ENCODE measurements at places on chromosomes 1 and 21.

DNA sequence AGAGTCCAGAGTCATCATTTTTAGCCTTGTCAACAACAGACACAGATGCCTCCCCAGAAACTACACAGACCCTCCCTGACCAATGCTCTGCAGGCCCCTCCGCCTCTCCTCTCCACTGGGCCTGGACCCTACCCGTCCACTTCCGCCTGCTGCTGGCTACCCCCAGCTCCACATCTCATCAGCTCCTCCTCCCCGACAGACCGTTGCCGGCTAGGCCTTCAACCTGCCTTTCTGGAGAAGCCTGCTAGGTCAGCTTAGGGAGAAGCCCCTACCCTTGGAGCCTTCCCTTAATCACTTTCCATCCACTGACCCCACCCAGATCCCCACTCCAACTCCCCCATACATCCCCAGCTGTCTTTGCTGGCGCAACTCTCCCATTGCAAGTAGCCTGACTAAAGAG lies 1.4 kb downstream of the TRIM17 start:
- no peak for DNase-seq

GRCh38 chr1:231099311-231099710 lies 59.3 kb upstream of the FAM89A start:
- DNase-seq, result no peak

GRCh38 chr1:89855413-89856123 lies 34.7 kb downstream of the LRRC8D start:
- no peak for DNase-seq

- no peak for DNase-seq
Observed at GRCh38 chr21:24369746-24370145, 1237.5 kb downstream of the MRPL39 start.

DNA sequence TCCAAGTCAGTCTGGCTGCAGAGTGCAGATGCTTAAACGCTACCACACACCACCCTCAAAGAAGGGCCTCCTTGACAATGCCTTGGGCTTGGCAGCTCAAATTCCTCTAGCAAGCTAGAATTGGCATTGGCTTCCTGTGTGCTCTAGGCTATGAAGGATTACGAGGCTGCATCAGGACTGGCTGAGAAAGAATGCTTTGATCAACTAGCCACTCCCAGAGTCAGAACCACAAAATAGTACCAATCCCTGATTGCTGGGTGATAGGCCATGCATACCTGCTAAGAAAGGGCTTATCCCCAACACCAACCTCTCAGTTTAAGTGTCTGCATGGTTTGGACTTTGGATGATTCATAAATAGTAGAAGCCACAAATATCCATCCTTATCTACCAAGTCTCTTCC lies 504.9 kb downstream of the OMA1 start:
- no peak for DNase-seq

DNA sequence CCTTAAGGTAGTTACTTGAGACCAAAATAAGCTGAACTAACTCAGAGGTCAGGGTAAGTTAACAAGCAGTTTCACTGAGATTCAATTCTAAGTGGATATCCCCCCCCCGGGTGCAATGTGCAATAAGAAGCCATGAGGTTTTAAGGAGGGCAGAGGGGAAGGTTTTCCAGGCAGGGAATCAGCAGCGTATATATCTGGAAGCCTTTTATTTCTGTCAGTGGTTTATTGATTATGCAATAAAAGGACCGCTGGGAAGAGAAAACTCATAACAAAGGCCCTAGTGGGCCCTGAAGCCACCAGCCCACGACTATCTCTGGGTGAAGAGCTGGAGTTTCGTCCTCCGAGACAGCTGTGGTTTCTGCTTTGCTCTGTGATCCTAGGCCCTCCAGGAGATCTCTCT lies 53.1 kb upstream of the CTPS1 start:
- no peak for DNase-seq

- no peak for DNase-seq
Observed at GRCh38 chr1:214012418-214012817, 24.6 kb downstream of the PROX1 start.

DNA sequence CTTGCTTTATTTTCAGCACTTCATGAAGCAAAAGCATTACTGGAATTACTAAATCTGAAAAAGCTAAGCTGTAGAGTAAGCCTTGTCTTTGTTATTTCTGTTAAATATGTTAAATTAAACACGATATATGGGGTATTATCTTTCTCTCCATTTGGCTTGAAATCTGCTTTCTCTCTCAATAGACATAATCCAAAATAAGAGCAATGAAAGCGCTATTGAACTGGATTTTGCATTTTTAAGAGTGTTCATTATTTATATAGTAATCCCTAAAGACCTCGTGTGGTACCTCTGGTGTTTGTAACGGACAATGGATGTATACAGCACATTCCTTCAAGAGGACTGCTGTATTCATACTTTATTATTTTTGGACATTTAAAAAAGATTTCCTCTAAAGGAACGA lies 91.5 kb upstream of the KCNE2 start:
- DNase-seq, result no peak

DNA sequence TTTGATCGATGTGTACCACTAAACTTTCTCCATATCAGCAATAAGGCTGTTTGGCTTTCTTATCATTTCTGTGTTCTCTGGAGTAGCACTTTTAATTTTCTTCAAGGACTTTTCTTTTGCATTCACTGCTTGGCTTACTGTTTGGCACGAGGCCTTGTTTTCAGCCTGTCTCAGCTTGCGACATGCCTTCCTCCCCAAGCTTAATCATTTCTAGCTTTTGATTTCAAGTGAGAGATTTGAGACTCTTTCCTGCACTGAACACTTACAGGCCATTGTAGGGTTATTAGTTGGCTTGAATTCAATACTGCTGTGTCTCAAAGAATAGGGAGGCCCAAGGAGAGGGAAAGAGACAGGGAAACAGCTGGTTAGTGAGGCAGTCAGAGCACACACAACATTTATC lies 120.6 kb upstream of the KCND3 start:
- DNase-seq, result no peak

- no peak for DNase-seq
Observed at GRCh38 chr1:10051656-10052055, 18.9 kb downstream of the UBE4B start.

DNA sequence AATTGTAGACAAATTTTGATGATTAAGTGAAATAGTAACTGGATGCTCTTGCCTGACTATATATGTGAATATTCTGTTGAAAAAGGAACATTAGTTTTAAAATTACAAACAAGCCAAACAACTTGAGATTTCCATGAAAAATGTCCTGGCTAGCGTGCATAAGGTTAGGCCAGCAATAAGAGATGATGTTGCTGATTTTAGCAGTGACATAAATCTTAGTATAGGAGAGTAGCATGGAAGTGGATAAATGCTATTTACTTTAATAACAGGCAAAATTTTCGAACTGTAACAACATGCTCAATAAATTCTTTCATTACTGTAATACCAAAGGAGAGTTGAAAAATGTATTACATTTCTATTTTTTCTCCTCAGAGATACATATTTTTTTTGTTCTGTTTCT lies 266.6 kb downstream of the LRRC7 start:
- DNase-seq, result no peak

GRCh38 chr21:27581168-27581567 lies 614.3 kb upstream of the ADAMTS5 start:
- DNase-seq, result no peak

GRCh38 chr1:167714098-167714438 lies 7.7 kb upstream of the MPZL1 start:
- DNase-seq, result no peak

- no peak for DNase-seq
Observed at GRCh38 chr1:173496757-173497320, 19.7 kb downstream of the PRDX6 start.

DNA sequence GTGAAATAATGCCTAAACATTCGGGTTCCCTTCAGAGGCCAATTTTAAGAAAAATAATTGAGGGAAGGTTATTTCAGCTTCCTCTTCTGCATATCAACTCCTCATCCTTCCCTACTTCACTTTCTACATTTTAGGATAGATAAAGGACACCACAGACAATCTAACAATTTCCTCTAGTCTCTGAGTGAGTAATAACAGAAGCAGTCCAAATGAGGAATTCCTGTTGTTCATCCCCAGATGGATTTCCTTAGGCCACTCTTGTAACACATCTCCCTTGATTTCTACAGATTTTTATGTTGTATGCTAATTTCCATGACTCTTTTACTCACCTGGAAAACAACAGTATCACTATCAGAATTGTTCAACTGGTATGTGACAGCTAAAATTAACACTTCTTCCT lies 87.7 kb upstream of the LYPLAL1 start:
- DNase-seq, result no peak

DNA sequence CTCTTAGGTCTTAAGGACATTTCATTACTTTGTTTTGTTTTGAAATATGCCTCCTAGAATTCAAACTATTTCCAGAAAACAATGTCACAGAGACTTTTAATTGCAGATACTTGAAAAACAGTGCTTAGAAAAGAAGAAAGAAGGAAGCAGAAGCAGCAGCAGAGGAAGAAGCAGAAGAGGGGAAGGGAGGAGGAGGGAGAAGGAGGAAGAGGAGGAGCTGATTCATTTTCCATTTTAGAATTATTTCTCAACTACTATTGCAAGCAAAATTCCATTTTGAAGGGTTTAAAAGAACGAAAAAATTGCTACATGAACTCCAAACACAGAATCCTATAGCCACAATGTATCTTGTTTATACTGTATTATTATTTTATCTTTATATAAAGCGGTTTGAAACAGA lies 13.9 kb downstream of the RC3H1 start:
- no peak for DNase-seq

- no peak for DNase-seq
Observed at GRCh38 chr1:183739741-183740271, 65.1 kb upstream of the RGL1 start.

DNA sequence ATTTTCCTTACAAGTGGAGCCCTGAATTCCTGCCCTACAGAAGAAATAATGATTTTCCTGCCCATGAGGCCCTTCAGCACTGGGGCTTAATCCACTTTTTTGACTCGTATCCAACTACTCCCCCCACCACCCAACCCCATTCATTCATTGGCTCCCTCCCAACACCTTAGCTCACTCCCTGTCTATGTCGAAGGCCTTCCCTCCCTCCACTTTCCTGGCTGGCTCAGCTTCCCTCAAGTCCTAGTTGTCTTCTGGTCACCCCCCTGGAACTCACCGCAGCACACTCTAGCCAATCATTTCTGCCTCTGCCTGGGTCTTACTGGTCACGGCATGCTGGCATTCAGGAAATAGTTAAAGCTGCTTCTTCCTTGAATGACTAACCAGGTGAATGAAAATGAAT lies 118.9 kb downstream of the PGBD5 start:
- DNase-seq, result no peak

DNA sequence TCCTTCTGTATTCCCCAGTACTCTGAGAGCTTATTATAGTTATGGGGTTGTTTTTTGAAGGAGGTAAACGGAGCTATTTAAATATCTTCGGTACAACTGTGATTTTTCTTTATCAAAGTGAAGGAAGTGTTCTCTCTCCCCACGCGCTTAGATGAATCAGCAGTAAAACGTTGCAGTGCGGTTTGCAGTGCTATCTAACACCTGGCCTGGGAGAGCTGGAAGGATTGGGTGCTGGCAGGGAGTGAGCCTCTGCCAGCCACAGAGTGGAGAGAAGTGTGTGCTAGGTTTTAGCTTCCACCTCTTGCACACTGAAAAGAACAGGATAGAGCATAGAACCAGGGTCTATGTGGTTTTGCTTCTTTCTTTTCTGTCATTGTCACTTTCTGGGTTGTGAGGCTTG lies 165.9 kb downstream of the SDCCAG8 start:
- DNase-seq, result no peak

DNA sequence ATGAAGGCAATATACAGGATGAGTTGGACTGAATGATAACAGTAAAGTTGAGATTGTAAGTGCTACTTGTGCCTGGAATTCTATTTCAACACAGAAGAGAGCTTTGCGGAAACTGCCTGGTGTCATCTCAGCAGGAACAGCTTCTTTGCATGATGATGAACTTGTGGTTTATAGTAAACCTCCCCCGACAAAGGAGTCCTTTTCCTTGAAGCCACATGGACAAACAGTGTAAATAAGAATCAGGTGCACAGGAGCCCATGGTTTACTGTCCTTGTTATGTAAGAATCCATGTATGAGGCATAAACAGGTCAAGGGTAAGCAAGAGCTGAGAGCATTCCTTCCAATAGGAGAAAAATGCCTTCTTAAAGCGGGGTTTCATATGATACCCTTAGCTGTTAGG lies 66.2 kb downstream of the PCNX2 start:
- DNase-seq, result no peak

DNA sequence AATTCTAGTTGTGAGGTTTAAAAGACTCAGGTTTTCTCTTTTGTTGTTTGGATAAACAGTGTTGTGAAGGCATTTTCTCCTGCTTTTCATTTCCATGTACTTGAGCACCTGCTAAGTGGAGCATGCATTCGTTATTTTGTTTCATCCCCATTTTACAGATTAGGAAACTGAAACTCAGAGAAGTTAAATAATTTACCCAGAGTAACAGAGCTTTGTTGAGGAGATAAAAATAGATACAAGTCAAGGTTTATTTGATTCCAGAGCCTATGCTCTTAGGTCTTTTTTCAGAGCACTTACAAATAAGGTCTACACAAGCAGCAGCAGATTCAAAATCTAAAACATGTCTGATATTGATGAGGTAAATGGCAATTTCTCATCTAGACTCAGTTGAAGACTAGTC lies 254.7 kb upstream of the PTBP2 start:
- no peak for DNase-seq

GRCh38 chr1:82179131-82179530 lies 378.4 kb downstream of the ADGRL2 start:
- no peak for DNase-seq

- DNase-seq, result no peak
Observed at GRCh38 chr21:31675960-31676359, 16.5 kb downstream of the SOD1 start.

DNA sequence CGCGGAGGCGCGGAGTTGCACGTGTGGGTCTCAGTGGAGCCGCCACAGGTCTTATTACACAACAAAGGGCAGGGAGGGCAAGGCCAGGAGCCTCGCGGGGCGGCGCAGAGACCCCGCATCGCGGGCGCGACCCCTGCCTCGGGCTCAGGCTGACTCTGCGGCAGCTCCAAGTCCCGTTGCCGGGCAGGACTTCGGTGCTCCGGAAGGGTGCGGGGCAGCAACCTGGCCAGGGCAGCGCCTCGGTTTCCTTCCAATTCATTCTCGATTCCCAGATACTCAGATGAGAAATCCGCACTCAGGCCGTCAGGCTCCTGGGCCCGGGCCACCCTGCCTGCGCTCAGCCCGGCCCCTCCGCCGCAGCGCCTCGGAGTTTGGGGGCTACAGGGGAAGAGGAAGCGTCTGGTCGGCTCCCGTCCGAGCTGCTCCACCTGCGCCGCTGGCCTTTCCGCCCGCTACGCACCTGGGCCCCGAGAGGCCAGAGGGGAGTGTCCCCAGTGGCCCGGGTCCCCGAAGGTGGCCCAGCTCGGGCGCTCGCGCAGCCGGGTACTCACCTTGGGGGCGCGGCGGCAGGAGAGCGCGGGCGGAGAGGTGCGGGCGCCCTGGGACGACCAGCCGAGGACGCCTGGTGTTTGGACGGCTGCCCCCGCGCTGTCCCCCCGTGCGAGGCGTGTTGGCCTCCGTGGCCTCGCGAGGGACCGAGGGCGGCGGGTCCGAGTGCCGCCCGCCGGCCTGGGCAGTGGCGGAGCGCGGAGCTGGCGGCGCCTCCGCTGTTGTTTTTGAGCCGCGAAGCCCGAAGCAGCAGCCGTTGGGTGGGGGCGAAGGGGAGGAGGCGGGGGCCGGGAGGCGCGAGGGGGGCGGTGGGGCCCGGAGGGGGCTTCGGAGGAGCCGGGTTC lies 1.1 kb upstream of the PRDM16 start:
- no peak for DNase-seq

All from cortex of kidney (tissue), 1 donor.